Frontal cortex (tissue), 4 donors: ENCODE measurements at places on chromosomes 11 and 22.

DNA sequence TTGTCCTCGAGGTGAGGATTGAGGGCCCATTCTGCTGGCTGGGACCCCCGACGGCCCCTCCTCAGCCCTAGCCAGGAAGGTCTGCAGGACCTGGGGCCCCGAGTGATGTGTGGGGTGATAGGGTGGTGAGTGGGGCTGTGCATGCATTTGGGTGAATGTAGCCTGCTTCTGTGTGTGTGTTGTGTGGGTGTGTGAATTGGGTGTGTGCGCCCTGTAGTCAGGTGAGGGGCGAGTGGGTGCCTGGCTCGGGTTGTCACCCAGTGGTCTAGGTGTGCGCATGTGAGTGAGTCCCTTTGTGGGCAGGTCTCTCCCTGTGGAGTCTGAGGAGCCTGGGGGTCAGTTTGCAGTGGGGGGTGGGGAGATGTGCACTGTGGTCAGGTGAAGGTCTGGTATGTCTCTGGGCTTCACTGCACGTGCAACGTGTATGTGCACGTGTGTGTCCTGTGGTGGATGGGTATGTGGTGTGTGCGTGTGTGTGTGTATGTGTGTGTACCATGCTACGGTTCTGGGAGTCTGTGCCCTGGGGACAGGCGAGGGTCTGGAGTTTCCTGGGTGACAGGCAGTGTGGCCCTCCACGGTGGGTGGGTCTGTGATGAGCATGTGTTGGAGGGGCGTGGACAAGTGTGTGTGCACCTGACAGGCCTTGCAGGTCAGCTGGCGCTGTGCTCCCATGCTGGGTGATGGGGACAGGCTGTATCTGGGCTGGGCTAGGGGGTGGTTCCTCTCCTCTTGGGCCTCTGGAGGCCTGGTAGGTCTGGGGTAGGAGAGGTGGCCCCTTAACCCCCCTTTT, 1.0 kb downstream of the TMEM151A start:
- no peak for DNase-seq

GRCh38 chr11:74311352-74311926, at the start of gene P4HA3:
Gene P4HA3 (minus strand): TSS chr11:74311640. CDS start chr11:74311611, 29 bp downstream.
- peak; percentile 37 for DNase-seq

- no peak for DNase-seq
These were observed 171.8 kb downstream of the CTTN start for GRCh38 chr11:70569996-70570692.

DNA sequence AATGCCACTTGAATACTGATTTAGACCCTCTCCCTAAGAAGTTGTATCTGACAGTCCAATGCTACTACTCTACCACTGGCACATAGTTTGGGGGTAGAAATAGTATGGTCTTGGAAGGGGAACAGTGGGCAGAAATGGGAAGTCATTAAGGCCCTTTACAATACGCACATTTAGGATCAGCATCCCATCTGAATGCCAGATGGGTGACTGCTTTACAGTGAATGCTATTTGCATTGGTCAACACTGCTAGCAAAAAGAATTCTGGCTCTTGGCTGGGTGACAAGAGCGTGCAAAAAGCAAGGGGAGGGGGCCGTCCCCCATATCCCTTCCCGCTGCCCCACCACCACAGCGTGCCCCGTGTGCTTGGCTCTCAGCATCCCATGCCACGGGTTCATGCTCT, 104.7 kb upstream of the BID start:
- no peak for DNase-seq

GRCh38 chr11:25038131-25038530, 541.3 kb downstream of the LUZP2 start:
- no peak for DNase-seq

DNA sequence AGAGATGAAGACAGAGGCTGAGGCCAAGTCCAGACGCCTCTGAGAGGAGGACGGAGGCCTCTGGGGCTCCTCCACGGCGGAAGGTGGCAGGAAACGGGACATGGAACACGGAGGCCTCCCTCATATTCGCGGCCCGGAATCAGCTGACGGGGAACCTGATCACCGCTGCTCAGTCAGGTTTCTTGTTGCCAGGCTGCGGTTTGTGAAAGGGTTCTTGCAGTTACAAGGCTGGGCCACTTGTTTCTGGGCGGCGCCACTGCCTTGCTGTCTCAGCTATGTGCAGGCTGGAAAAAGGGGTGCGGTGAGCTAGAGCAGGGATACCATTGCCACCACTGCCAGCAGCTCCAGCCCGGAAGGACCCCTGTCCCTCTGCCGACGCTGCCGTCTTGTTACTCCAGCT, 10.0 kb upstream of the MMP1 start:
- no peak for DNase-seq

DNA sequence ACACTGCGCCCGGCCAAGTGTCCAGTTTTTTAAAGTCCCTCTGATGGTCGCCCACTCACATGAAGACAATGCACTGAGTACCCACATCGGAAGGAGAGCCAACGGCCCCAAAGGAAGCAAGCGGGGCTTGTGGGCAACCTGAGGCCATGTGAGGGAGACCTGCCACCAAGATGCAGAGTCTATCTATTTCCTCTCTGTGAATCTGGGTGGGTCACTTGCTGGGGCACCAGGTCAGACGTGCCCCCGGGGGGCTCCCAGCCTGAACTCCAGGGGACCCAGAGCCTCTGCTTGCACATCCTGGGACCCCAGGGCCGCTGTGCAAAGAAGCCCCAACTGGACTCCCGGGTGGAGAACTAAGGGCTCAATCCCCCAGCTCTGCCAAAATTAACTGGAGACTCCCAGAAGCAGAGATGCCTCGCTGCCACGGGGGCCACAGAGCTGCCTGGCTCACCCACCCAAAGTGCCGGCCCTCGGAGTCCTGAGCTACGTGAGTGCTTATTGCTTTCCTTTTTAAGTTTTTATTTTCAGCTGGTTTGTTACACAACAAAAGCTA, 106.4 kb downstream of the BRD1 start:
- no peak for DNase-seq

DNA sequence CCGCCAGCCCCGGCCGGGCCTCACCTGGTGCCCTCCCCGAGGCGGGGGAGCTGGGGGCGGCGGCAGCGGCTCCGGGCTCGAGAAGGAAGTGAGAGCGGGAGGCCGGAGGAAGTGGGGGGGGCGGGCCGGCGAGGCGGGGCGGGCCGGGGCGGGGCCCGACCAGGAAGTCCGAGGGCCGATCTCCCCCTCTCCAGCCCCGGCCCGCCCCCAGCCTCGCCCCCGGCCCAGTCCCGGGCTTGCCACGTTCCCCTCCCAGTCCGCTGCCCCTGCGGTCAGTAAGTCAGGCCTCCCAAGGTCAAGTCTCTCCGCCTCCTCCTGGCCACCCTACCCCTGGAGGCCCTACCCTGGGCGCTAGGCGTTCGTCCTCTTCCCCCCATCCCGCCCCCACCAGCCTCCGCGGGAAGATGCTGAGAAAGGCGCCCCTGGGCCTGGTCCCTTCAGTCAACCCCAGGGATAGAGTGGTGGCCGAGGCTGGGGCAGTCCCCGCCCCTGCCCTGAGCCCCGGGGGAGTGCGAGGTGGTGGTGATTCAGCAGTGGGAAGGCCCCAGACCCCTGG, at the start of gene RHOG:
TSS of gene RHOG (minus strand) at position 90 of the 556 bp plus-strand sequence. CDS start 12,821 bp downstream, outside the sequence.
- DNase-seq = peak; percentile 93

GRCh38 chr11:120039039-120039438, 98.9 kb downstream of the TRIM29 start:
- no peak for DNase-seq

DNA sequence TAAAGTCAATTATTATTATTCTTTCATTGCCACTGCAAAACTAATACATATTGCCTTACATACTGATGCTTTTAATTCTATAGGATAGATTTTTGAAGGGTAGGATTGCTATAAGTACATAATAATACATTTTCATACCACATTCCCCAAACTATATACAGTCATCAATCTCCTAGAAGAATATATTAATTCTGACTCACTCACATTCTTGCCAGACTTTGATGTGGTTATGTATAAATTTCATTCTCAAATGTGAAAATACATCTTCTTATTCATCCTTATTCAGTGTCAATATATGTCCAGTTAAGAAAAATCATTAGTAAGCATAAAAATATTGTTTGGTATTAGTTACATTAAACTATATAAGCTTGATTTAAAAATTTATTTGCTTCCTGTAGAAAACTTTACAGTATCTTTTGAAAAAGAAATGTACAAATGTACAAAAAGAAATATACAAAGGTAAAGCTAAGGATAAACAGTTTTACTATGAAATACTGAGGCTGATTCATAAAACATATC, 458.8 kb upstream of the CNTN5 start:
- DNase-seq = no peak

DNA sequence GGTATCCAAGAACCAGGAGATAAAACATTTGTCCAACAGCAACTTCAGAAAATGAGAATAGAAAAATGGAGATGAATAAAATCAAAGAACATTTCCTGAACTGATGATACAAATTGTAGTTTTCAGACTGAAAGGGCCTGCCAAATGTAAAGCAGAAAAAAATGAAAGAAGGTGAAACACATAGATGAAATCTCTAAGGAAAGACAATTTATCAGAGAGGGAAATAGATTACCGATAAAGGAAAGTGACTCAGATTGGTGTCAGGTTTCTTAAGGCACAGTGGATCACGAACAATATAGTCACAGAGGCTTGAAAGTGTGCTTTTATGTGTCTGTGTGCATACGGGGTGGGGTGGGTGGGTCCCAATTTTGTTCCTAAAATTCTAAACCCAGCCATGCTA, 4.1 kb upstream of the STT3A start:
- DNase-seq = no peak

GRCh38 chr22:38959590-38959989, 2.2 kb downstream of the APOBEC3A start:
- no peak for DNase-seq

- DNase-seq = no peak
These were observed 24.0 kb downstream of the ZBED4 start for GRCh38 chr22:49877642-49878041.

- no peak for DNase-seq
These were observed 71.6 kb downstream of the CDKN1C start for GRCh38 chr11:2813968-2814367.

GRCh38 chr11:134541355-134541754, 129.3 kb upstream of the B3GAT1 start:
- DNase-seq = no peak

DNA sequence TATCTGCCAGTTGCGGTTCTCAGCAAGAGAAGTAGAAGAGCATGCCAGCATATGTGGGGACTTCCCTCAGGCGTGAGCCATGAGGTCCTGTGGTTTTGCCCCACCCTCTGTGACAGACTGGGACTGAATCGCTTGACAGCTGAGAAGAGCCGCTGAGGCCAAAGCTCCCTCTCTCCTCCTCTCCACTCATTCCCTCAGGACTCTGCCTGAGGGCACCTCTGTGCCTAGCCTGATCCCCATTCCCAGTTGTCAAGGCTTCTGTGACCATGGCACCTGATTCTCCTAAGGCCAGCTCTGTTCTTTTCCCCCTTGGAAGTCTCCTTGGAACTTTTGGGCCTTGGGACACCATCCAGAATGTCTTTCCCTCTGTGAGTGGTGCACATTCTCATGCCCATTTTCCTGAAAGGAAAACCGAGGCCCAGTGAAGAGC, 27.0 kb downstream of the ART5 start:
- no peak for DNase-seq

- DNase-seq = no peak
These were observed 34.5 kb downstream of the CPT1A start for GRCh38 chr11:68806931-68807844.

- peak; percentile 41 for DNase-seq
These were observed 31.9 kb downstream of the ATG13 start for GRCh38 chr11:46649180-46649738.

GRCh38 chr11:112334381-112334780, 73.7 kb upstream of the PLET1 start:
- DNase-seq = no peak

DNA sequence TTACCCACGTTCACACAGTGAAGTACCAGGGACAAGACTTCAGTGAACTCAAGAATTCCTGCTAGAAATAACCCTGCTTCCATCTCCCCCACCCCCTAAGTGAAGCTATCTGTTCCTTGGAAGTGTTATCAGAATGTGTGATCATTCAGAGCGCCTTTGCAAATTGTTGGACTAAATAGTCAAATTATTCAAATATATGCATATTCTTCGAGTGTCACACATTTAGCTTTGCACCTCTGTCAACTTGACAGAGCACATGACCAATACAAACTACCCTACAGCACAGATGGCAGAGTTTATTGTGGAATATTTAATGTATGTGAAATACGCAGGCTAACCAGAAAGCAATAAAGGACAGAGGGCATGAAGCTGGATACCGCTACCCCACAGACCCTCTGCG, 2.6 kb upstream of the BDNF start:
- no peak for DNase-seq

GRCh38 chr11:29063630-29064361, 953.0 kb downstream of the KCNA4 start:
- no peak for DNase-seq

GRCh38 chr11:88415495-88415894, 78.0 kb upstream of the CTSC start:
- DNase-seq = no peak

DNA sequence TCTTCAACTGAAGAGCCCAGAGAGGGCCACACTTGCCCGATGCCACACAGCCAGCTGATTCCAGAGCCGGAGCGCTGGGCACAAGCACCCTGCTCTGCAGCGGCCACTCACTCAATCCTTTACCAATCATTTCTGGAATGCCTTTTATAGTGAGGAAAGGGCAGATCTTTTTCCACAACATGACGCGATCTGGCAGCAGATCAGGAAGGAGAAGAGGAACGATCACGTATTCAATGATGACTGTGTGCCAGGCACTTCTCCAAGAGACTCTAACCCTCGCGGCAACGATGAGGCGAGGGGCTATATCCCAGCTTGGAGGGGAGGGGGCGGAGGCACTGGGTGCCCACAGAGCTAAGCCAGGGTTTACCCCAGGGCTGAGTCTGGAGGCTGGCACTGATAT, 56.3 kb upstream of the TCF20 start:
- DNase-seq = no peak

DNA sequence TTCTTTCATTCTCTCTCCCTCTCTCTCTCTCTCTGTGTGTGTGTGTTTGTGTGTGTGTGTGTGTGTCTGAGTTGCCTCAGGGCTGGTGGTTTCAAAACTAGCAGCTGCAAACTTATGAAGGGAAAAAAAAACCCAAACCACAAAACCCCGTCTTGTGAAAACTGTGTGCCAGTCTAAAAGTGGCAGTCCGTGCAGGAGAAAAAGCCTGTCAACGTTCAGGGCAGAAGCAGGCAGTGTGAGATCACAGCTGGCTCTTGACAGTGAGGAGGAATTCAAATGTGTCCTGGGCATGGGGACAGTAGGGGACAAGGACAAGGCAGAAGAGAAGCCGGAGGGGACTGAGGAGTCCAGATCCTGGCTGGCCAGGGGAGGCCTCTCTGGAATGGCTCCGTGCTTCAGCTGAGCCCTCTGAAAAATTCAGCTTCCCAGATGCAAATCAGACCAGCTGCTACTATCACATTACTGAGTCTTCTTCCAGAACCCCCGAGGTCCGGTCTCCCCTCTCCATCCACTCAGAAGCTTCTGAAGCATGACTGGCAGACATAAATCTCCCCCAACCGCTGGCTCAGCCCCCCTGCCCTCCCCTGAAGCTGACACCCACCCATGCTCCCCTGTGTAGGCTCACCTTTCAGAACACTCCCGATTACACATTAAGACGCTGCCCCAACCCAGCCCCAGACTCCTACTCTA, 31.9 kb downstream of the FLI1 start:
- DNase-seq = no peak

GRCh38 chr22:19904174-19904856, 37.3 kb upstream of the COMT start:
- no peak for DNase-seq
